ENCODE measurements at places on chromosomes 6 and 20.

DNA sequence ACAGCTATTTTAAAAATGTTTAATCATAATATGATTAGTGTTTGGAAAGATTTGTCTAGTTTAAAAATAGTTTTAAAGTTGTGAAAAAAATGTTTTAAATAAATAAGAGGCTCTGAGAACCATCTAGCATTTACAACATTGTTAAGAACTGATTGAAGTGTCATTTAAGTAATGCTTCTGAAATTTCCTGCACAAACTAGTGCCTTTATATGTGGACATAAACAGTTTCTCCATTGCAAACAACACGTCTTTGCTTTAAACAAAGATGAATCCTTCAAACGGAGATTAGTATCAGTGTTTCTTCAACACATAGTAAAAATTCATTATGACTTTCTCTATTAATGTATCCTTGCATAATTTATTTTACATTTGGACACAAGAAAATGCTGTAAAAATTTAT lies 45.9 kb upstream of the ID4 start:
- DNase-seq: no peak

- DNase-seq: no peak
These were observed 104.1 kb downstream of the BCKDHB start for GRCh38 chr6:80210618-80211017.

DNA sequence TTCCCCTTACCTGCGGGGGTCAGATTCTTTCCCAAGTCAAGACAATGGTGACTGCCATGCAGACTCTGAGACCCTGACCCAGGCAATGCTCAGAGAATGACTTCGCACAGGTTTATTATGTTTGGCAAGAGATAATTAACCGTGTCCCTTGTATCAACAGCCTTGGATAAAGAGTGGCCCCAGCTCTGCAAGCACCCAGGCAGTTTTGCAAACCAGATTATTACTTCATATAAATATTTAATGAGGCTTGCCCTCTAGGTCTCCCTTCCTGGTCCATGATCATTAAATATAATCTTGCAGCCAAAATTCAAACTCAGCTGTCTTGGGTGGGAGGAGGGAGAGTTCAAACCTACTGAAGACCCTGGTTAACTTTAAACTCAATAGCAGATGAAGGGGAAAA lies 156.5 kb downstream of the ANKRD60 start:
- DNase-seq: no peak

- DNase-seq: no peak
These were observed 1.1 kb downstream of the ZNF165 start for GRCh38 chr6:28081486-28081751.

DNA sequence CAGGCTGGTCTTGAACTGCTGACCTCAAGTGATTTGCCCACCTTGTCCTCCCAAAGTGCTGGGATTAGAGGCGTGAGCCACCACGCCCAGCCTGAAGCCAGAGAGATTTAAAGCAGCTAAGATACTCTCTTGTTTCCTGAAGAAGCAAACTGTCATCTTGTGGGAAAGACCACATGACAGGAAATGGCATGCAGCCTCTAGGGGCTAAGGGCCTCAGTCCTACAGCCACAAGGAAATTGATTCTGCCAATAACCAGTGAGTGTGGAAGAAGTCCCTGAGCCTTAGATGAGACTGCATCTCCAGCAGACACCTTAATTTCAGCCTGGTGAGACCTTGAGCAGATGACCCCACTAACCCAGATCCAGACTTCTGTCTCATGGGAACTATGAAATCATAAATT lies 40.9 kb downstream of the KIZ start:
- DNase-seq: no peak

DNA sequence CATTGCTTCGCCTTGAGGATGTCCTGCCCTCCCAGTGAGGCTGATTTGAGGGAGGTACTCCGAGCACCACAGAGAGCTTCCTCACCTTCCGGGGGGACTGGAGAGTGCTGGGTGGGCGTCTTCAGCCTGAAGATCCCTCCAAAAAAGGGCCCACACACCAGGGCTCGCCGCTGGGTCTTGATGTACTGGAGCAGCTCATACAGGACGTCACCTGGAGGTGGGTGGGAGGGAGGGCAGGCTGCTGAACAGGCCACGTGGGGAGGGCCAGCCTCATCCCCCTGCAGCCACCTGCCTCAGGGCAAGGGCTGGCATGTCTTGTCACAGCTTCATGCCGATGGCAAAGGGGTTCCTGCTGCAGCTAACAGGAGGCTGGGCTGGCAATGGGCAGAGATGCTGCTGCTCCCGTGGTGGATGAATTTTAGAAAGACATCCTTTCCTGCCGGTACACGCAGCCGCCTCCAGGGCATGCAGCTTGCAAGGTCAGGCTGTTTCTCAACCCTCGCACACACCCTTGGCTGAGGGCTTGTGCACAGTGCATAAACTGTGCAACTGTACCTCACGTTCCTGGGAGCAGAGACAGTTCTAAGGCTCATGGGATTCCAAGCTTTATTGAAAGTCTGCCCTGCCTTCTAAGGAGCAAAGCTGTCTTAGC lies 14.0 kb downstream of the ETV7 start:
- no peak for DNase-seq

- no peak for DNase-seq
These were observed at the start of gene RAET1E for GRCh38 chr6:149897855-149898744. TSS of gene RAET1E (minus strand) at chr6:149898113. CDS start at chr6:149890901, 7,212 bp downstream.

DNA sequence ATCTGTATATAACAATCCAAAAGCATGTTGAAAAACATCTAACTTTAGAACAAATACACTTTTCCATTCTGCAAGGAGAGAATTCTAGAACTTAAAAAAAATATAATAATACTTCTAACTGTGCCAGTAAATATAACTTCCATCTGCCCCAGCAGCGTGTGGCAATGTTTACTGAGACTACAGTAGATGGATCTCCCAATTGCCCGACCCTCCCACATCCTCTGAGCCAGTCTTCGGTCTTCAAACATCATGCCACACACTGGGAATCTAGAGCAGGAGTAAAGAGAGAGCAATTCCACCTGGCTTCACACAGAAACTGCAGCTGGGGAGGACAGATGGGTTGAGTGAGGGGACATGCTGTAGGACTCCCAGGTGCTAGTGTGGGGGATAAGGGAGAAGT lies 121.3 kb upstream of the NHSL1 start:
- no peak for DNase-seq

DNA sequence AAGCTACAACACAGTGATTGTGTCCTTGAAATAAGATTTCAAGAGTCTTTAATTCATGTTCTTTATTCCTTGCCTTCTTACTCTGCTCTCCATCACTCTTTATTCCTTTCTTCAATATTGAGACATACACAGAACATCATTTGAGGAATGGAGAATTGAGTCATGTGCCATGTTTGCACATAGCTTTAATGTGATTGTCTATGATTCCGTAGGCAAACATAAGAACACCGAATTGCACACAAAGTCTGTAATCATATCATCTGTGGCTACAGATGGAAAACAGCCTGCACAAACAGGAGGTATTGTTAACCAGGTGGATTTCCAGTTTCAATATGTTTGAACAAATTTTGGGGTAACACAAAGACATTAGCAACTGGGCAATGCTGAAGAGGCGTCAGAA lies 571.6 kb upstream of the GJE1 start:
- DNase-seq: no peak

GRCh38 chr6:6277413-6277812 lies 43.0 kb downstream of the F13A1 start:
- DNase-seq: no peak

- peak; percentile 16 for DNase-seq
These were observed 112.8 kb downstream of the HFE start for GRCh38 chr6:26199773-26200764.

DNA sequence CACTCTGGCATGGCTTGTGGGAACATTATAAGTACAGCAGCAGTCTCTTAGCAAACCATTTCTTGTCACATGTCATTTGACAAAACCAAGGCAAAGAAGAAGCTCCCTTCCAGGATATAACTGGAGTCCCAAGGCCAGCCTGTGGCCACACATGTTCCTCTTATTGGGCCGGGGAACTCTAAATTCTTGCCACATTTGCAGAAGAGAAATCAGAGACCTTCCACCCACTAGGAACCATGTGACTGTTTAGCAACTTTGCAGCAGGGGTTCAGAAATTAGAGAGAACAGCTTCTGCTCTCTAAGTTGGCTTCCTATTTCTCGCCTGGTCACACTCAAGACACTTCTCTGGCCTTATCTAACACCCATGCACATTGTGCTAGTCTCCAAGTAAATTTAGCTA lies 20.4 kb upstream of the MEP1A start:
- DNase-seq: no peak

GRCh38 chr20:2521369-2522305 lies 12.9 kb upstream of the ZNF343 start:
- no peak for DNase-seq

DNA sequence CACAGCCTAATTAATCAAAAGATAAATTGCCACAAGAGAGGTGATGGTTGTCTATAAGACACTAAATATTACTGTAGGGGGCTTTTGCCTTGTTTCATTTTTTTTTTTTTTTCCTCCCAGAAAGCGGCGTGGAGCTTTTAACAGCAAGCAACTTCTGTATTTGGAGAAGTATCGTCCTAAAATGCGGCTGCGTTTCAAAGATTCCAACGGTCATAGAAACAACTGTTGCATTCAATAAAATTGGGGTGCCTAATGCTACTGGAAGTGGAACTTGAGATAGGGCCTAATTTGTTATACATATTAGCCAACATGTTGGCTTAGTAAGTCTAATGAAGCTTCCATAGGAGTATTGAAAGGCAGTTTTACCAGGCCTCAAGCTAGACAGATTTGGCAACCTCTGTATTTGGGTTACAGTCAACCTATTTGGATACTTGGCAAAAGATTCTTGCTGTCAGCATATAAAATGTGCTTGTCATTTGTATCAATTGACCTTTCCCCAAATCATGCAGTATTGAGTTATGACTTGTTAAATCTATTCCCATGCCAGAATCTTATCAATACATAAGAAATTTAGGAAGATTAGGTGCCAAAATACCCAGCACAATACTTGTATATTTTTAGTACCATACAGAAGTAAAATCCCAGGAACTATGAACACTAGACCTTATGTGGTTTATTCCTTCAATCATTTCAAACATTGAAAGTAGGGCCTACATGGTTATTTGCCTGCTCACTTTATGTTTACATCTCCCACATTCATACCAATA lies 7.8 kb downstream of the LOC128125822 start:
- no peak for DNase-seq

DNA sequence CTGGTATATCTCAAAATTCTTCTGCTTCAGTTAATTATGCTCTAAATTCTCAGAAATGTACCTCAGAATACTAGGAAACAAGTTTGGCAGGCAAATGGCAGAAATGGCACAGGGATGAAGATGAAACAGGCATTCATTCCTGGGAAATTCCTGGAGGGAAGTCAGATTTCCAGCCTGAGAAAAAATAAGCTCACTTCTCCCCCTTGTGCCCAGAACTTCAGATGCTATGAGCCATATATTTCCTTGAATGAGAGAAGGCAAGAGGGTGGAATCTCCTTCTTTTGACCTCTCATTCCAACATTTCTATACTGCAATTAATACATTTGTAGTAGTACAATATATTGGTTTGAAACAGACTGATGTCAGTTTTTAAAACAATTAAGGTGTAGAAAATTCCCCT lies 22.8 kb downstream of the RGS17 start:
- no peak for DNase-seq

GRCh38 chr6:10883312-10884244 lies 1.7 kb upstream of the GCM2 start:
- no peak for DNase-seq

DNA sequence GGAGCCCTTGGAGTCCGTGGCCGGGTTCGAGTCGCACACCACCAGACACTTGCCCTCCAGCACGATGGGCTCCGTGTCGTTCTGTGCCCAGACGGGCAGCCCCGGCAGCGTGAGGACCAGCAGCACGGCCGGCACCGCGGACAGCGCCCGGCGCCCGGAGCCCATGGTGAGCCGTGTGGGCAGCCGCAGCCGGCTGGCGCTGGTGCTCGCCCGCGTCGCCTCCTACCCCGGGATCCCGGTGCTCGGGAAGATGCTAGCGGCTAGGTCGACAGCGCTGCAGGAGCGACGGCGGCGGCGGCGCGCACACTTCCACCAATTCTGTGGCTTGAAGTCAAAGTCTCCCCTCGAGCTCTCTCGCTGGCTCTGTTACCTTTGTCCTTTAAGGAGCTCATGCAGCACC lies 1.3 kb downstream of the CBLN4 start:
- DNase-seq: no peak

- no peak for DNase-seq
These were observed 17.2 kb downstream of the SH3BGRL2 start for GRCh38 chr6:79648328-79648727.

DNA sequence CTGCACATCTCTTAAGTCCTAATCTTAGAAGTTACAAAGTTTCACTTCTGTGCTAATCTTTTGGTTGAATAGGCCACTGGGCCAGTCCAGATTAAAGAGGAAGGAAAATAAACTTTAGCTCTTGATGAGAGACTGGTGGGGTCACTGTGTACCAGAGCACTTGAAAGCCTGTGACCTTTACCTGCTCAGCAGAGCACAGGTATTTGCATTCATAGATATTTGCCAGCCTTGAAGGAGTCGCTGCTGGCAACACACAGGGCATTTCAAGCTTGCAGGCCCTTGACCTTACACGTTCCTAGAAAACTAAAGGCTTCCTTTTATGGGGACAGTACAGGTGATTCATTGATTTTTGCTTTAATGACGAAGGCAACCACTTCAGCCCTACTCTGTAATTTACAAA lies 108.4 kb upstream of the SLC22A23 start:
- DNase-seq: no peak

DNA sequence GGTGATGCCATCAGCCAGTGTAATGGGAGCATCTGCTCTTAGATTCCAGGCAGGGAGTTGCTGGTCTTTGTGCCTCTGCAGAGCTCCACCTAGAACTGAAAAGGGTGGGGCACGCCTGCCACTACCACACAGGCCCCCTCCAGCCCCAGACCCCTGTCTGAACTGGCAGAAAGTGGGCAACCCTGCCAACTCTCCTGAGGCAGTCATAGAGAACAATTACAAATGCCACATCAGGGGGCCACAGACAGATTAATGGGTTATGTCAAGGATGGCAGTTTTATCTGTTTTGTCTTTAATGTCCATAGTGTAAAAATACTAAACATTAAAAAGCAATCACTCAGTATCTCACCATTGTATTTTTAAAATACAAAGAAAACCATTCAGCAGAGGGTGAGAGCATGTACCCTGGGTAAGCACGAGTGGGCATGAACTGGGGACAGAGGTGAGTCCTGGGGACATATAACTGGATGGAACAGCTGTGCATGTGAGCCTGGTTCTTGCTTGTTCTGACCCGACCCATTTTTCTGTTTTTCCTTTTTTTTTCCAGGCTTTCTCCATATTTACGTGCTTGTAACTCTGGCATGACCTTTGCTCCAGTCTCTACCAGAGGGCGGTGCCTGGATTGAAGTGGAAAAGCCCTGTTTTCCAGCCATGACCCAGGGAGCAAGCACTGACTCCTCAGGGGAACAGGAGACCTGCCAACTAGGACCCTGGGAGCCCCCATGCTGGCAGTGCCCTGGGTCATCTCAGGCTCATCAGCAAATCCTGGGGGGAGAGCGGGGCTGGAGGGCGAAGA lies 8.2 kb downstream of the TRAF3IP2 start:
- DNase-seq: no peak

DNA sequence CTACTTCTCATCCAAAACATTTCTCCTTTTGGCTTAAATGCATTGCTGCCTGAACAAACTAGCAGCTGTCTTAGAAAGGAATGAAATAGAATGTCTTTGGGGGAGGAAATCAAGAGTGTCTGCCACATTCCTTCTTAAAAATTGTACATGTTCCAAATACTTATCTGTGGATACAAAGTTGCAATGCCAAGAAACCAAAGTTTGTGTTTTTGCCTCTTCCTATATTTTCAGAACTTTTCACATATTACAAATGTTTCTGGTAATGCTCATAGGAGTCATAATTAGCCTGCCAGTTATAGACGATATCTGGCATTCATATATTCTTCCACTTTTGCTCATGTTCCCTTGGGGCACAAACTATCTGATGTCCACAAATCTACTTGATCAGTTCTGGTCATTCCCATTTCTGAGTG lies 165.5 kb upstream of the BMP5 start:
- no peak for DNase-seq

- no peak for DNase-seq
These were observed 150.6 kb upstream of the SPACA1 start for GRCh38 chr6:87897013-87897412.

All from hypothalamus (tissue), 51 donors.